ENCODE measurements at places on chromosomes 16 and 17. TPM values are rescaled to one million over a fixed set of nuclear protein-coding genes. Genes with fewer than 3 reads are reported as not detected.

- DNase-seq, result no peak
Measured at GRCh38 chr16:12613131-12613991, 190.3 kb downstream of the CPPED1 start.

GRCh38 chr16:878072-878784 lies 77.7 kb upstream of the GNG13 start:
- DNase-seq, result no peak

PLA2G10 gene
- not detected for total RNA-seq

- DNase-seq, result no peak
Measured at GRCh38 chr16:8878523-8878911, 3.6 kb upstream of the LITAFD start.
